ENCODE measurements at places on chromosomes 5 and 9.
A peak's percentile ranks its signal among the peaks of the same experiment; 100 is the strongest.

GRCh38 chr5:141349917-141350619, at the start of gene PCDHGB1:
Gene PCDHGB1 (plus strand): TSS chr5:141350099. CDS start chr5:141350261, 162 bp downstream.
- DNase-seq = peak; percentile 7

DNA sequence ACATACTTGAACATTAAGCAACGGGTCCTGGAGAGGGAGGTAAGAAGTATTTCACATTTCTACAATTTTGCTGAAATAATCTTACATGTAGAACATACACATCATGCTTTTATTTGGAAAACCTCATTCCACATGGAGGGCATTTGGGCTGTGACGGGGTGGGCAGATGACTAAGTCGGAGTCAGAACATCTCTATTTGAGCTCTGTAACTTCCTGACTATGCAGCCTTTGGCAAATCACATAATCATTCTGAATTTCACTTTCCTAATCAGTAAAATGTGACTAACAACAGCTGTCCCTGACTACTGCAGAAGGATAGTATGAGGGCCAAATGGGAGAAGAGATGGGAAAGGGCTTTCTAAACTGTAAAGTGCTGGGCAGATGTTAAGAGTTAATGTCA, 17.1 kb upstream of the IL6ST start:
- DNase-seq = no peak

DNA sequence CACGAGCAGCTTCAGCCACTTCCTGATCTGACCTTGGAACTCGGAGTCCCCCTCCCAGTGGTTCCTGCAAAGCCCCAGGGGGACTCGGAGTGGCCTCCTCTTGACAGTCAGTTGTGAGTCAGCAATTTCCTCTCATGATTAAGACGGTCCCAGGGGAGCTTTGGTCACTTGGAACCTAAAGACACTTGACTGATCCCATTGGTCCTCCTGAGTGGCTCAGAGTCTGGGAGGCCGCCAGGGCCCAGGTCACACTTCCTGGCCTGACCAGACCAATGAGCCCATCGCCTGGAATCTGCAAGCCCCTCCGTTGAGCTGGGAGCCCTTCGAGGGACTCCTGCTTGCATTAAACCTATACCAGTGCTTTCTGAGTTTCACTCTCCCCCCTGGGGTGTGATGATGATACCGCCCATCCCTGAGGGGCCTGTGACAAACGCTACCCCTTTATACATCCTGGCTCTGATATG, 29.1 kb downstream of the TSPAN17 start:
- no peak for DNase-seq

- no peak for DNase-seq
These were observed 23.6 kb upstream of the CERCAM start for GRCh38 chr9:128396970-128397613.

DNA sequence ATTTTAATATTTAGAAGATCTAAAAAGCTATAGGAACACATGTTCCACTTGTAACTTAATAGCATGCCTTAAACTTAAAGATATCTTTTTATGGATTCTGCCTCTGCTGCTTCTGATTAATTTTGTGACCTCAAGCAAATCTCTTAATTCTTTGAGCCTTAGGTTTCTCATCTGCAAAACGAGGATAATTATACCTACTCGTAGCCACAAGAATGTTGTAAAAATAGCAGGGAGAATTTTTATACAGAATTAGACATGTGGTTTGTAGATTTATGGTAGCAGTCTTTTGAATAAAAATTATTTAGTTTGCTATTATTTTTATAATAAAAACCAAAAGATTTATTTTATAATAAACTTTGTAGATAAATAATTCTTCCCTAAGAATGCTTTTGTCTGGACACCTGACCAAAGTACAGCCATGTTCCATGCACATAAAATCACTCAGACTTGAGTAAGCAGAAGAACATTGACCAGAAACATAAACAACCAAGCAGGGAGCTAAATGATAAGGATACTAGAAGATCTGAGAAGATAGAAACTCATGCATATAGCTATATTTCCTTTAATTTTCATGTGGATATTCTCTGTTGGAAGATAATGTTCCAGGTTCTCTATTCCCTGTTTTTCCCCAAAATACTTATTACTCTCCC, 18.5 kb downstream of the C9orf85 start:
- DNase-seq = no peak

GRCh38 chr5:10724781-10725507, 36.1 kb downstream of the DAP start:
- no peak for DNase-seq

GRCh38 chr9:86766511-86766910, 180.8 kb downstream of the GAS1 start:
- no peak for DNase-seq

DNA sequence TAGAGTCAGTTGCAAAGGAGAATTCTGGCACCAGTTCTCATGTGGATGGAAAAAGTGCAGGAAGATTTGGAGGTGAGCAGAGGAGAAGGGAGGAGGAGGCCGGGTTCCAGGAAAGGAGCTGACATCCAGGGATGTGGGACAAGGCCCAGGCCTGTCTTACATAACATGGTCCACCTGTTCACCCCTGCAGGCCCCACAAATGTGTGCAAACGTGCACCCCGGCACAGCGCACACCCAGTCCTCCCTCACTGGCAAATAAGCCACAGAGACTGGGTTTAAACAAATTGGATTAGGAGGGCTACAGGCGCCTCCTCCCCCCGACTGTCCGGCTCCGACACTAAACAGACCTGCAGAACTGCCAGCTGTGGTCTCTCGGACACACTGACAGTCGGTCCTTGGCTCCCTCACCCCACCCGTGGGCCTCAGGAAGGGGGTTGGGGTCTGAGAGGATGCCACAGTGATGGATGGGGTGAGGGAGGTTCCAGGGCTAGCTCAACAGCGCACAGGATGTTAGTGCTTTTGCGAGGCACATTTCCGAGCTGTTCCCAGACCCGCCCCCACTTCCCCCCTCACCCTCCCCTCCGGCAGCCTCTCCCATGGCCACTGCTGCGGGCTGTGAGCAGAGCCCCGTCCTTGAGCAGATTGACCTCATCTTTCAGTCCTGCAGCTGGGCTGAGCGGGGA, 43.4 kb upstream of the IL17B start:
- DNase-seq = no peak

GRCh38 chr5:109705596-109705995, 15.9 kb downstream of the MAN2A1 start:
- no peak for DNase-seq

- no peak for DNase-seq
These were observed 521.0 kb upstream of the SEMA6A start for GRCh38 chr5:117095346-117096332.

DNA sequence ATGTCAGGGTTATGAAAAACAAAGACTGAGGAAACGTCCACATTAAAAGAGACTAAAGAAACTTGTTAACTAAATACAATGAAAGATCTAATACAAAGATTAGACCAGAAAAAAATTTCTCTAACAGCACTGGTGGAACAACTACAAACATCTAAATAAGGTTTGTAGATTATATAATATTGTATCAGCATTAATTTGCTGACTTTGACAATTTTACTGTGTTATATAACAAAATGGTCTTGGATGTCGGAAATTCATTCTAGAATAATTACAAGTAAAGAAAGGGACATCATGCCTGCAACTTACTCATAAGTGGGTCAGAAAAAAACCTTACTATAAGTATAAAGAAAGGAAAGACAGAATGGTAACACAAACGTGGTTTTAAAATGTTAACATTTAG, 50.1 kb downstream of the PJA2 start:
- no peak for DNase-seq

- no peak for DNase-seq
These were observed 119.4 kb downstream of the TTC39B start for GRCh38 chr9:15187589-15187988.

DNA sequence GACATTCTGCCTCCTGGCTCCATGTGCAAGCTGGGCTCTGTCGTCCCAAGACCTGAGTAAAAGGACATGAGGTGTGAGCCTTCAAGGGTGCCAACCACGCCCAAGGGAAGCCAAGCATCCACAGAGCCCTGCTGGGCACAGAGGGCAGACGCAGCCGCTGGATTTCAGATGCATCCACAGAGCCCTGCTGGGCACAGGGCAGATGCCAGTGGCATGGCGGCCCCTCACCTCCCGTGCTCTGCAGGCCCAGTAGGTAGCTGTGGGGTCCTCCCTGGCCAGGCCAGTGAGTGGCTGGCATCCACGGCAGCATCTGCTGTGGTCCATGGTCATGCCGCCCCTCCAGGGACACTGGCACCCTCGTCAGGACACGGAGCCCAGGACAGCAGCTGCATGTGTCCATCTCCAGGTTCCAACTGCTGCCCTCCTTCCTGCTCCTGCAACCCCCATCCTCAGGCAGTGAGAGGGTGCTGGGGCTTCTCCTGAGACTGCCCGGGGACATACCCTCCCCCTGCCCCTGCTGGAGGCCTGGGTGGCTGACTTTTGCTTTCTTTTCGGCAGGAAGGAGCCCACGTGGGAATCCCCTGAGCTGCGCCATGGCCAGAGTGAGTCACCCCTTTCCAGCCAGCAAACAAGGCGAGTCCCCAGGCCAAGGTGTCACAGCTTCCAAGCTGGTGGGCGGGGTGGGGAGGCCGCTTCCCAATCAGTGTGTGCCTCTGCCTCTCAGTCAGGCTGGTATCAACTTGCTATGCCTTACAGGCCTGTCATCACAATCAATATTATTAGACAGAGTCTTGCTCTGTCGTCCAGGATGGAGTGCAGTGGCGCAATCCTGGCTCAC, 4.0 kb upstream of the TRAF2 start:
- DNase-seq = peak; percentile 74

- DNase-seq = no peak
These were observed 140.9 kb downstream of the ZNF608 start for GRCh38 chr5:124605541-124605940.

DNA sequence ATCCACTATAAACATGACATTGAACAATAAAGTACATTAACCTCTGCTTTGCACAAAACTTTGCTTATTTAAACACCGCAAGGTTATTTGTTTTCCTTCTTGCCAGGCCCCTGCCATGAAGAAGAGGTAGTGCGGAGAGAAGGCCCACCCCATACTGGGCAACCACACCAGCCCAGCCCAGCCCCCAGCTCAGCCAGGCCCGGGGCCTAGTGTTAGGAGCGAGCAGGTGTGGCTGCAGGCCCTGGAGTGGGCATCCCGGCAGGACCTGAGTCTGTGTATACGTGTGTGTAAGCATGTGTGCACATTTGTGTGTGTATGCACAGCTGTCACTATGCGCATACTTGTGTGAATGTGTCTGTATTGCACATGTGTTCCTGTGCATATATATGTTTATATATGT, 90.4 kb upstream of the MVB12B start:
- no peak for DNase-seq

- DNase-seq = peak; percentile 15
These were observed 29.6 kb upstream of the UBAC1 start for GRCh38 chr9:135990468-135991429.

- no peak for DNase-seq
These were observed 344.1 kb upstream of the WWC1 start for GRCh38 chr5:167947306-167947705.

- DNase-seq = no peak
These were observed 74.0 kb downstream of the C9orf85 start for GRCh38 chr9:71985297-71985911.

DNA sequence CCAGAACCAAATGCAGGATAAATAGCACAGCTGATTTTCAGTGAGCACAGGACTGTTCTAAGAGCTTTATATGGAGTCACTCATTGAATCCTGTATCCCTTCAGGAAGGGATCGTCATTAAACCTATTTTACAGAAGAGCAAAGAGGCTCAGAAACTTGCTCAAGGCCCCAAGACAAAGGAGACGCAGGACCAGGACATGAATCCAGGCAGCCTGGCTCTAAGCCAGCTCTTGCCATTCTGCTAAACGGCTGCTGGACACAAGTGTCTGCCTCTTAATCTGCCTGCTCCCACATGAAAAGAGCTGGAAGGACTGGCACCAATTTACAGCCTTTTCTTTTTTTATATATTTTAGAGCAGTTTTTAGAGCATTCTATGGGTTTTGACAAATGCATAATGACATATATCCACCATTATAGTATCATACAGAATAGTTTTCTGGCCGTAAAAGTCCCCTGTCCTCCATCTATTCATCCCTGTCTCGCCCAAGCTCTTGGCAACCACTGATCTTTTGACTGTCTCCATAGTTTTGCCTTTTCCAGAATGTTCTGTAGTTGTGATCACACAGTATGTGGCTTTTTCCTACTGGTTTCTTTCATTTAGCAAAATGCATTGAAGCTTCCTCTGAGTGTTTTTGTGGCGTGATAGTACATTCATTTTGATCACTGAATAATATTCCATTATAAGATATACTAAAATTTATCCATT, 37.5 kb downstream of the RETREG1 start:
- no peak for DNase-seq

GRCh38 chr5:90746119-90746518, 187.5 kb downstream of the ADGRV1 start:
- no peak for DNase-seq

GRCh38 chr5:65151614-65152013, 330.1 kb downstream of the ADAMTS6 start:
- DNase-seq = no peak

GRCh38 chr9:120985819-120986222, 59.2 kb upstream of the TRAF1 start:
- no peak for DNase-seq

DNA sequence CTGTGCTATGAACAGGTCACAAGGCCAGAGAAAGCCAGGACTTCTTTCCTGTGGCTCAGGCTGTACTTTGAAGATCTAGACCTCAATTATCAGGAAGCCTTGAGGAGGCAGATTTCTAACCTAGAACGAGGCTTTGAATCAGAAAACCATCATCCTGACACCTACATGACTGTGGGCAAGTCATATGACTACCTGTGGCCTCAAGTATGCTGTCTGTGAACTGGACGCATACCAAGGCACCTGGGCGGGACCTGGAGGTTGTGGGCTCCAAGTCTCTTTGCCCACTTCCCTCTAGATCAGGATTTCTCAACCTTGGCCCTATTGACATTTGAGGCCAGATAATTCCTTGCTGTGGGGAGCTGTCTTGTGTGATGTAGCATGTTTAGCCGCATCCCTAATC, 42.5 kb downstream of the KLF4 start:
- no peak for DNase-seq

DNA sequence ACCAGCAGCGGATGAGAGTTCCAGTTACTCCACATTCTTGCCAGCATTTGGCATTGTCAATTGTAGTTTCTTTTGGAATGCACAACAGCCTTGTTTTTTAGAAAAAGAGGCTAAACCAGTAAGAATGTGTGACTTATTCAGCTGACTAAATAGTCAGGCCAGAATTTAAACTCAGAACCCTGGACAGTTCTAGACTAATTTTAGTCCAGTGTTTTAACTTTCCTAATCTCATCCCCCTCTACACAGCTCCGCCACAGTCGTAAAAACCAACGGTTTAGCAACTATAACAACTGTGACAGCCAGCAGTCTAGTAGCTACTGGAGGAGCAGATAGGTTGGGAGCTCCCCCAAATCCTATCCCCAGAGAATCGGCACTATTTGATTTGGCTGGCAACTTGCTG, 103.7 kb downstream of the FOXD1 start:
- no peak for DNase-seq

DNA sequence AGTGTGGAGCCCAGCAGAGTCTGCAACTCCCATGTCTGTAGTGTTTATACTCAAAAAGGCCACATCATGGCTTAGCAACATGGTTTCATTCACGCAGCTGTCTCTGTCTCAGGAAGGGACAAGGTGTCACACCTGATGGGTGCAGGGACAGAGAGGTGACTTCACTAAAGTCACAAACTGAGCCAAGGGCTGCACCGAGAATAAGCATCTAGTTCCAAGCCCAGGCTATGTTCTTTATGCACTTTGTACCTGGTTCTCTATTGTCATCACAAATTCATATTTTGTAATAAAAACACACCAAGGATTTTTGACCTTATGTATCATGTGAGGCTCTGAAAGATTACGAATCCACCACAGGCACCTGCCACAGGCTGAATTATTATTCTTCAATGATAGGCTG, 64.9 kb upstream of the STK32A start:
- DNase-seq = no peak

Measured in activated effector memory CD4-positive, alpha-beta T cell treated with Interleukin-2 at 50 U/mL for 16 hours (primary cell).